ENCODE measurements at places on chromosomes 6 and 20.

- no peak for DNase-seq
Measured at GRCh38 chr6:48194596-48195295, 83.7 kb upstream of the PTCHD4 start.

DNA sequence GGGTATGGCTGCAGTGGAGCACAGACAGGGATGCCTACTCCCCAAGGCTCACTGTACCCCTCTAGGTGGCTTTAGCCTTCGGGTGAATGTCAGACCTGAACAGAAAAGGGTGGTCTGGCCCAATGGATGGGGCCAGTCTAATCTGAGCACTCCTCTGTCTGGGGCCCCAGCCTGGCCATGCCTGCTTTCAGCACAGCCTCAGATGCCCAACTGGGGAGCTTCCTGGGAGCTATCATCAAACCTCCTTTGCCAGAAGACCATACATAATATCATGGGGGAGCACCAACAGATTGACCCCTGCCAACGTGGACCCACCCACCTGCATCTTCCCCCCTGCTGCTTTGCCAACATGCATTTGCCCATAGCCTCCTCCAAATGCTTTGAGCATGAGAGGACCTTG is 454.1 kb upstream of the KHDRBS2 start:
- DNase-seq = no peak

- DNase-seq = no peak
Measured at GRCh38 chr6:16153211-16153820, 24.4 kb downstream of the MYLIP start.

DNA sequence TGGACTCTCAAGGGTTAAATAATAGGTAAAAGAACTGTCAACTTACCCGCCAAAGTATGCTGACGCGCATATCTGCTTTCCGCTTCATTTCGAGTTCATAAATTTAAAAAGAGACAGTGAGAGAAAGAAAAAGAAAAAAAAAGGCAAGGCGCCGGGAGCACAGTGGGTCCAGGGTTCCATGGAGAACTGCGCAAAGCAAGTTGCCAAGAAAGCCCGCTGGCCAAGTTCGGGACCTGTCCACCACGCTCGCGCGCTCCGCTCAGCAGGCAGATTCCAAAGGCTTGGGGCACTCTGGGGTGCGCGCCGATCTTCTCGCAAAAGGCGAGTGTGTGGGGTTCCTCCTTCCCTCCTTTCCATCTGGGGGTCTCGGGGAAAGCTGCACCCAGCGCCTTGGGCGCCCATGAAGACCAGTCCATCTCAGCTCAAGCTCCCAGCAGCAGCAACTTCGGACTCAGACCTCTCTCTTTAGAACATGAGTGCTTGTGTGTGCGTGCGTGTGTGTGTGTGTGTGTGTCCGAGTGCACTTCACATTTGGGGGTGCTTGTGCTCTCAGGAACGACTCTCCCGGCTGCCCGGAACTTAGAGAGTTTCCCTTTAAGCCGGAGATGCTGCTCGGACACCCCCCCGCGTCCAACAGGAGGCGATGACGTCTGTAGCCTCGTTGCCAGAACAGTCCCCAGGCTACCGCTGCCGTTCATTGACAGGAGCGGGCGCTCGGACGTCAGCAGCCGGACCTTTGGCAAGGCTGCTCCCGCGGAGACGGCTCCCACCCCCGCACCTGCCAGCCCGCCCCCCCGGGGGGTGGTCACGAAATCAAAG is 180.0 kb downstream of the TBXT start:
- no peak for DNase-seq

DNA sequence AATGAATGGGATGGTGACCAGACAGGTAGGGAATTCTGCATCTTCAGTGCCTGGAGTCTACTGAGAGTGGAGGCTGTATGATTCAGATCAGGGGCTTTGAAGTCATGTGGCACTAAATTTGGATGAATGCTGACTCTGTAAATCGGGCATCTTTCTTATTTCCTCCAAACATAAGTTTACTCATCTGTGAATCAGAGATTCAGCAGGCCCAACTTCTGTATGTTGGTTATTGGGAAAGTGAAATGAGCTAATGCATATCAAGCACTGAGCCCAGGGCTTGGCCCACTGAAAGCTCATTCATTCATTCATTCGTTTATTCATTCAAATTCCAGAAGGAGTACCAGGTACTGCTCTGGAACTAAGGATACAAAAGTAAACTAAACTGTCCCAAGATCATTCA is 192.3 kb upstream of the RIN2 start:
- DNase-seq = no peak

DNA sequence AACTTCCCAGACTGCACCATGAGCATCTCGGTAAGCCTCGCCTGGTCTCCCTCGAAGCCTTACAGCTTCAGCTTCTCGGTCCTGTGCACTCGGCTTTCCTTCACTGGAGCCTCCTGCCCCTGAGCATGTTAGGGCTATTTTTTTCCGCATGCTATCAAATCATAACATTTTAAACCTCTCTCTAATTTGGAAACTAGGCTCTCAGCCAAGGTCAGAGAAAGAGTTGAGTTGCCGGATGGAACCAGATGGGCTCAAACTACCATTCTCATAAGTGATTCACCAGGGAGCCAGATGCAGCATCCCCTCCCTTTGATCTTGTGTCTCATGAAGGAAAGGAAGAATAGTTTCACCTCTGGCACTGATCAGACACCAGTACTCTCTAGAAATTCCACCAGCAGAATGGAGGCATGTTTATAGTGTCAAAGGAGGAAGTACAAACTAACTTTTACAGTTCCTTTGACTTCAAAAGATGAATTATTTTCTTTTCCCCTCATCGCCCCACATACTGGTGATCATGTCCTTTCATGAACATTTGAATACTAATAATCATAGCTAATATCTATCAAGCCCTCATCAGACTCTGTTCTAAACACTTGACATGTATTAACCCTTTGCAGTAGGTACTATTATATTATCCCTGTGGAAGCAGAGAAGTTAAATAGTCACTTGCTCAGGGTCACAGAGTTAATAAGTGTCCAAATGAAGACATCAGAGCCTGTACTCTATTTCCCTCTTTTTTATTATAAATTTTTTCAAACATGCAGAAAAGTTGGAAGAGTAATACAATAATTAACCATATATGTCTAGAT is 46.7 kb downstream of the MAP1LC3A start:
- no peak for DNase-seq

DNA sequence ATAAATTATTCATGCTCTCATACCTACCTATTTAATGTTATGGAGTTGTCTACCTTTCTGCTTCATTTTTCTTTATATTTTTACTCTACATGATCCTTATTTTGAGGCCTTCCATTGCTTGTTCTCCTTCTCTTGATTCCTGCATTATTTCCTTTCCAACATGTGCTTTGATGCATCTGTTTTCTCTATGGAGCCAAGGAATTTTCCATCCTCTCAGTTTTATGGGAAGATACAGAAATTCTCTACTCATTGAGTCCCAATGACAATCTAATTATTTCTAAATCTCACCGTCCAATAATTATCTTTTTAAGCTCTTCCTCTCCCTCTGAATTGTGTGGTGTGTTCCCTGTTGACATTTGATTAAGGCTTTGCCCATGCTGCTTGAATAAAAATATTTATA is 136.0 kb downstream of the PACRG start:
- no peak for DNase-seq

DNA sequence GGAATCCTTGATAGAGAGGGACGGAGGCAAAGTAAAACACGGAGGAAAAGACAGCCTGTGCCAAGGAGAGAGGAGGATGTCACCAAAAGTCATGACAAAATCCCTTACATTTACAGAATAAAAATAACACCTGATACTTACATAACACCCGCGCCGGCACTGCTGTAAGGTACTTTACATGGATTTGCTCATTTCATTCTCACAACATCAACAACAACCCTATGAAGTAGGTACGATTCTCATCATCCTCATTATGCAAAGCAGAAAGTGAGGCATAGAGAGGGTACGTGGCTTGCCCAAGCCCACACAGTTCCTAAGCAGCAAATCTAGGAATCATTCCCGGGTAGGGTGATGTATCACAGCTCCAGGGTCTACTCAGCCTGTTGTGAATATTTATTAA is 67.6 kb upstream of the NFATC2 start:
- DNase-seq = no peak

DNA sequence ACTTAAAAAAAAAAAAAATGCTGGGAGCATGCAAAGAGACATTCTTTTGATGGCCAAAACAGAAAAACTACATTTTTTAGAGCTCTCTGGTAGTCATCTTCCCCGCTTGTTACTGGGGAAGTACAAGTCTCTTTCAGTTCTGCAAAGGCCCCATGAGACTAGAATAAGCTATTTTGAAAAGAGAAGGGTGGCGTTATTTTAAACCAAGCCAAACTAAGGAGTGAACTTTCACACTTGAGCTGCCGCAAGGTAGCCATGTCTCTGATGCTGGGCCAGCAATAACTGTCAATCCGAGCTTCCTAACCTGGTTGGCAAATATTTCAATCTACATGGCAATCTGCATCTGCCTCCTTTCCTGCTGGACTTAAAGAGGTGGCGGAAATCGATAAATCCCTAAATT is 96.7 kb downstream of the L3MBTL3 start:
- DNase-seq = no peak

DNA sequence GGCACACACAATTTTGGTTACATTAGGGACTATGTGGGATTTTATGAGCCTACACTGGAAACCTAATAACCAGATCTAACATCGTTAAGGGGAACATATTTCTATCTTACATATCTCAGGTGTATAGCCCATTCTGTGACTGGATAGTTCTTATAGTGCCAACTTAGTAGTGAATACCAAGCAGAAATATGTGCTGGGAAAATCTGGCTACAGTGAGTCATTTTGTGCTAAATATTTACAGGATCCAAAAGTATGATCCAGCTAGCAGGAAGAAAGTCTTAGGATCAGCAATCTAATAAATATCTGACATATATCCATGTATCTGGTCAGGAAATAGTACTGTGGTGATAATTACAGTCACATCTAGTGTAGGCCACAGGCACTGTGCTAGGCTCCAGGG is 94.6 kb upstream of the INSM1 start:
- DNase-seq = no peak

DNA sequence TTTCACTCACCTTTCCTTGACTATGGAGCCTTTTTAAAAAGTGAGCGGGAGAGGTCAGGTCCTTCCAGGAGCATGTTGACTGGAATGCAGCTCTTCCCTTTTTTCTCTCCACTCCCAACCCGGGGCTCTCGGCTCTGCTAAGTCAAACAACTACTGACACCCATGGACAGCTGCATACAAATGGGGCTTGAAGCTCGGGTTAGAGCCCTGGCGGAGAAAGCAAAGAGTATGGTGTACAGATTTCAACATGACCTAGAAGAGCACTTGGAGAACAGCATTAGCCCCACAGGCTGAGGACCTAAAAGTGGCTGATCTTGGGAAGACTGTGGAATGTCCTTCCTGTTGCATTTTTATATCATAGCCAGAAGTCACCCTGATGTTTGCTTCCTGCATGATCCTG is 162.0 kb upstream of the STMND1 start:
- no peak for DNase-seq

DNA sequence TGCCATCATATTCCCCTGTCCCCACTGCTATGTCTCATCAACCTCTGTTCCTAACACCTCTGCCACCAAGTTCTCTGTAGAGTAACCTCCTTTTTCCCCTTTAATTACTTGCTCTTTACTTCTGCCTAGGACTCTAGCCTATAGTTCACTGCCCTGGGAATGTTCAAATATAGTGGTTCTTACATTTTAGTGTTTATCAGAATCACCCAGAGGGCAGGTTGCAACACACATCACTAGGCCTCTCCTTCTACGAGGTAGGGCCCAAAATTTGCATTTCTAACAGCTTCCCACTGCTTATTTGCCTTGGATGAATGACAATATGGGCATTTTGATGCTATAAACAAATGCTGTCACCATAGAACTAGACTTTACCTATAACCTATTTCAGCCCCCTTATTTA is 23.1 kb upstream of the C6orf141 start:
- no peak for DNase-seq

DNA sequence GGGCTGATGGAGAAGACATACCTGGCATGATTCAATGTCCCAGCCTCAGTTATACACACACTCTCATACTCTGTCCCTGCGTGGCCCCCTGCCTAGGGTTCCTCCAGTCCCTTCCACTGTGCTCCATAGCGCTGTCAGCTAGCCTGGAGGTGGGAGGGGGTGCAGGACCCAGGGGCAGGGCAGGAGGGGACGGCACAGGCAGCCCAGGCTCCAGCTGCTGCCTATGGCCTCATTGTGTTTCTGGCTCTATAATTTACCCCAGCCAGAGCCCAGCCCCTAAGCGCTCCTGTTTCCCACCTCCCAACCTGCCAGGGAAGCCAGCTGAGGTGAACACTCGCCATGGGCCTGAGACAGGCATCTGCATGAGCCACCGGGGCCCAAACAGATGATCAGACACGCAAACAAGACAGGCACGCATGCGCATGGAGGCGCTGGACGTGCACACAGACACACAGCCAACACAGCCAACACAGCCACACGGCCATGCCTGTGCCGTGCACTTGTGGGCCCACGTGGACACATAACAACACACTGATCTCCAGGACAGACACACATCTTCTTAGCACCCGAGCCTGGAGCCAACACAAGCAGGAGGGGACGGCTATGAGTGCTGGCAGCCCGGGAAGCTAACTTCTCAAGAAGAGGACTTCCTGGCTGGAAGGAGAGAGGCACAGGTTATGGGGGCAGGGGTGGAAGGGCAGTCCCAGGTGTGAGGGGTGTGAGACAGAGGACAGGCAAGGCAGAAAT is 124.9 kb downstream of the GRM4 start:
- no peak for DNase-seq

DNA sequence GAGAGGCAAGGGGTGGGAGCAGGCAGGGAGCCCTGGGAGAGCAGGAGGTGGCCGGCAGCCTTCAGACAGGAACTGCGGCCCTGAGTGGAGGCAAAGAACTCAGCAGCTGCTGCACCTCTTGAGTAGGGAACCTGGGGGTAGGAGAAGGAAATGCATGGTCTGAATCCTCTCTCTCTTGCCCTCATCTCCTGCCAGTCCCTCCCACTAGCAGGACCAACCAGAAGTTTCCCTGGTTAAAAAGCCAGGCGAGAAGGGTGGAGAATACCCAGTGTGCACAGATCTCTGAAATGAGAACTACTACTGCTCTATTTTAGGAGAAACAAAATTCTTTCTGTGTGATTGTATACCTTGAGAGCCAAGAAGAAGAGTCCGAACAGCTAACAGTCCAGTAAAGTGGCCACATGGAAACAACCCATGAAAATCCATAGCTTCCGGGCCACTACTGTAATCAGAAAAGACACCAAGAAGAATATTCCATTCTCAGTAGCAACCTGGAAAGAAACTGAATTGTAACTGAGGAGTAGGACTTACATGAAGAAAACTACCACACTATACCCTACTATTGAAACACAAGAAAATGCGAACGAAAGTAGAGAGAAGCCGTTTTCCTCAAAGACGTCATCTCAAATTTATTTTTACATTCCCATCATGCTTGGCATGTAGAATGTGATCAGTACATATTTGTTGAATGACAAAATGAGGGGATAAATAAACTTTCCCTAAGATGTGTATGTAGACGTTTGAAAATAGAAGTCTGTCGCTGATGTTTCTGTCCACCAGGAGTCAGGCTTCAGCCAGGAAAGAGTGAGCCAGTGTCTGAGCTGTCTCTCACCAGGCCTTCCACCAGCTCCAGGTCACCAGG is 25.6 kb downstream of the WRNIP1 start:
- DNase-seq = peak; percentile 32

- DNase-seq = no peak
Measured at GRCh38 chr20:63819224-63819921, 11.7 kb downstream of the ZBTB46 start.

- no peak for DNase-seq
Measured at GRCh38 chr20:60132827-60133670, 174.8 kb downstream of the CDH26 start.

GRCh38 chr6:40340196-40340595 is 247.0 kb downstream of the LRFN2 start:
- DNase-seq = no peak

- no peak for DNase-seq
Measured at GRCh38 chr6:16670617-16671051, 90.6 kb downstream of the ATXN1 start.

- no peak for DNase-seq
Measured at GRCh38 chr20:18324596-18325089, 36.3 kb downstream of the ZNF133 start.

All from stimulated activated CD8-positive, alpha-beta memory T cell treated with anti-CD3 and anti-CD28 coated beads, Interleukin-4, amount 100 ng/mL, for 1 hour (primary cell).